ENCODE measurements at places on chromosomes 7 and 10.

DNA sequence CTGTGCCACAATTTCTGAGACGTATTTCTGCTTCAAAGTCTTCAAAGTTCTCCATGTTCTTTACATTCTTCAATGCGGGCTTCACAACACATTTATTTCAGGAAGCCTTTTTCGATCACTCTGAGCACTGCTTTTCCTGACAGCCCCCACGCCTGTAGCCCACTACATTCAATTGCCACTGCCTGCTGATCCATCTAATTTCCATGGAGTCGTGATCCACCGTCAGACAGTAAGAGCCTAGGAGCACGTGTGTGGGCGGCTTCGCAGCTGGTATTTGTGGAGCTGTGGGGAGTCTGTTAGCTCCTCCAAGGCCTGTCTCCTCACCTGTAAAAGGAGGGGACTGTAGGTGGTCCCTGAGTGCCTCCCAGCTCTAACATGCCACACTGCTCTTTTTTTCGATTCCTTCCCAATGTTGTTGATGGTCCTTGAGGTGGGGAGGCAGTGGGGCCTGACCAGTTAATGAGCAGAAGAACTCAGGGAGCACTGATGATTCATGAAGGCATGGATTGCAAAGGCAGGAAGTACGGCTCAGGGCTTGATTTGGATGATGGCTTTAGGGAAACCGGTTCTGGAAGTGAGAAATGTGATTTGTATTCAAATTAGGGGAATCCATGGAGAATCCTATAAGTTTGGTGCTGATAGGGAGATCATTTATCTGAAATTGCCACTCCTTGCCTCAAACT lies 401.1 kb upstream of the PODXL start:
- DNase-seq = no peak

- DNase-seq = no peak
These were observed 35.0 kb upstream of the CTTNBP2 start for GRCh38 chr7:117908031-117908795.

- DNase-seq = no peak
These were observed 62.9 kb upstream of the FAM171A1 start for GRCh38 chr10:15433850-15434537.

GRCh38 chr7:81645435-81645834 lies 124.4 kb downstream of the HGF start:
- DNase-seq = no peak

DNA sequence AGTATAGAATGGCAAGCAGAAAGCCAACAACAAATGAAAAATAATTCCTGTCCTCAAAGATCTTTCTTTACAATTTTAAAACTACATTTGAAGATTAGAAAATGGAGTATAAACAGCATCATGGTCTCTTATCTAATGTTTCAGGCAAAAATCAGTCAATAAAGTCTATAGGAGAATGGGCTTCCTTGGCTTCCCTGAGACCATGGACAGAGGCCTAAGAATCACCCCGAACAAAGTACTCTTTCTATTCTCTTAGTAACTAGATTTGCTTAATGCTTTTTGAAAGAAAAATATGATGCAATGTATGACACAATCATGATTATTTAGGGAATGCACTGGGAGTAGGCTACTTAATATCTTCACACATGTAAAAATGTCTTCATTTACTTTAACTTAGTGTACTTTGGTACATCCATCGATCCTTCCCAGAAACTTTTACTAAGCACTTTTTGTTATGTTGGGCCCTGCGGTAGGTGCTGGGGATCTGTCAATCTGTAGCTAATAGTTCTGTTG lies 17.3 kb downstream of the GRM3 start:
- no peak for DNase-seq

DNA sequence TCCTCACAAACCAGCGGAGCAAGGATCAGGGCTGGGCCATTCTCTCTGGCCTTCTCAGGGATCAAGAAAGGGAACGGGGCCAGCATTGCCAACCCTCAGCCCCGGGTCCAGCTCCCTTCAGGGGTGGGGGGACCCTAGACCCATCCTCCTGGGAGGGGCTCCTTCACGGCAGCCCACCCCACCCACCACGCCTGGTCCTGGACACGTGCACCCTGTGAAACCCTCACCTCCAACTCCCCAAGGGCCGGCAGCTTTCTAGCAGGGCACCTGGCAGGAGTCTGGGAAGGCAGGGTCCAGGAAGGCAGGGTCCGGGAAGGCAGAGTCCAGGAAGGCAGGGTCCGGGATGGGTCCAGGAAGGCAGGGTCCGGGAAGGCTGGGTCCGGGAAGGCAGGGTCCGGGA lies 46.6 kb upstream of the ADGRA1 start:
- DNase-seq = no peak

GRCh38 chr10:17880601-17881000 lies 71.1 kb upstream of the SLC39A12 start:
- no peak for DNase-seq

DNA sequence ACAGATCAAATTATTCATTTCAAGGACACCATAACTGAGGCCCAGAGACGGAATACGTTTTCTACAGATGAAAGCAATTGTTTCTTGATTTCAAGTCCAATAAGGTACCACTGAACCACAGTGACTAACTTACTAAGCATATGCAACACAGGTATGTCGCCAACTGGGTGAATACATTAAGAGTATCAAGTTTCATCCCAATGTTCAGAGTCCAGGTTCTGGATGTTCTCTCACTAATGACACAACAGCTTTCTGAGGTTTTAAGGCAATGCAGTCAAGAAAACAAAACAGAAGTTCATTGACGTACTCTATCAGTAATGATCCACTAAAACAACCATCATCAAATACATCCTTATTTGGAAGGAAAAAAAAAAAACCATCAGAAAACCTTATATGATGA lies 35.8 kb downstream of the NSUN6 start:
- DNase-seq = no peak

- no peak for DNase-seq
These were observed 92.2 kb downstream of the SEMA3C start for GRCh38 chr7:80826520-80827238.

GRCh38 chr10:36700123-36700522 lies 425.3 kb upstream of the ANKRD30A start:
- no peak for DNase-seq

- no peak for DNase-seq
These were observed 82.7 kb downstream of the REEP3 start for GRCh38 chr10:63603709-63604445.

DNA sequence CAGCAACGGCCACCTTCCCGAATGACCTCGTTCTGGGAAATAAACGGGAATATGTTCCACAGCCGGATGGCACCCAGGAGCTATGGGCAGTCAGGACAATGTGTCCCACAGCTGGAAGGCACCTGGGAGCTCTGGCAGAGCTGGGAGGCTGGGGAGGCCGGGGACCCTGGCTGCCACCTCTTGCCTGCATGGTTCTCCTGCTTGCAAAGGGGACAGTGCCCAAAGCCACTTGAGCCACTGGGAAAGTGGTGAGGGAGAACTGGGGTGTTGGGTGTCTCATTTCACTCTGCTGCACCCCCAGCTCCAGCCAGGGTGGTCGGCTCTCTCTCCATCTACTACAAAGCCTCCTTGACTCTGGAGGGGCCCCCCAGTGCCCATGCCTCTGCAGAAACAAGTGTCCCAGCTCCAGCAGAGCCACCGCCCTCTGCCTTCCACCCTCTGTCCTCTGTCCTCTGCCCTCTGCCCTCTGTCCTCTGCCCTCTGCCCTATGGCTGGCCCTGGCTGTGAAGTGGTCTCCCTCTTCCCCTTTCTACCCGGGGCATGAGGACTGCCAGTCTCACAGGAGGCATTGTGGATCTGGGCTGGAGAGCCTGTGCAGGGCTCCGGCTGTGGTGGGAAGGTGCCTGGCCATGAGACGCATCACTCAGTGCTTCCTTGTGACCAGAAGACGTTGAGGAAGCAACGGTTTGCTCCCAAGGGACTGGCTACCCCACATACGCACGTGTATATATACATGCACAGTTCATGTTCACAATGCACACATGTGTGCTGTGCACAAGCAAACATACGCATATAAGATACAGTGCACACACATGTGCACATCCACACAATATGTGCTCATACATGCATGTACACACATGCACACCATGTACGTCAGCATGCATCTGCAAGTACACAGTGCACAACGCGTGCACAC lies 21.5 kb upstream of the INPP5A start:
- no peak for DNase-seq

DNA sequence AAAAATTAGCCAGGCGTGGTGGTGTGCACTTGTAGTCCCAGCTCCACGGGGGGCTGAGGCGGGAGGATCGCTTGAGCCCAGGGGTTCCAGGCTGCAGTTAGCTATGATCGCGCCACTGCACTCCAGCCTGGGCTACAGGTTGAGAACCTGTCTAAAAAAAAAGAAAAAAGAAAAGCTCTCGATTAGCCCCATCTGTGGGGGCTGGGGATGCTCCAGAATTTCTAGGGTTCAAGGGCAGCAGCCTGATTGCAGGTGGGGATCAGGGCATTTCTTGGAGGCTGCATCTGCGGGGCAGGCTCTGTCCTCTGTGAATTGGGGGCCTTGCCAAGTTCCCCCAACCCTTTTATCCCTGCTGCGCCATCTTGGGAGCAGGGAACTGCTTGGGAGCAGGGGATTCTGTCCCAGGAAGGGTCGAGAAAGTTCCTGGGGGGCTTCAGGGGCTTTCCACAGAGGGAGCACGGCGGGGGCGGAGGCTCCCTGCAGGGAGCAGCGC lies 651 bp upstream of the ARPC1A start:
- no peak for DNase-seq

Measured in activated CD8-positive, alpha-beta memory T cell treated with anti-CD3 and anti-CD28 coated beads for 24 hours (primary cell).